ENCODE measurements at places on chromosomes 6 and 20.
A peak's percentile ranks its signal among the peaks of the same experiment; 100 is the strongest.

DNA sequence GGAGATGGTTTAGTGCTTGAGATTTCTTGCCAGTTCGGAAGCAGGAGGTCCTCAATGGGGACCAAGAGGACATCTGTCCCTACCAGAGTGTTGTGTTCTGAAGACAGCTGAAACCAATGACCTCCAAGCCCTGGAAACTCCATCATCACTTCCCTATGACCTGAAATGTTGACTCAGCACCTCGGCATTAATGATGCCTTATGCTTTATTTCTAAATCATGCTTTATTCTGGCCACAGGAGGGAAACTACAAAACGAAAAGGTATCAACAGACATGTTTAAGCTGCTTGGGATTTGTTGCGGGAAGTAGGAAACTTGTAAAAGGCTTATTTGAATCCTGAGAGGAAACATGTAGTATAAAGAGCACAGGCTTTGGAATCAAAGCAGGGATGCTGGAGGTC lies 389.1 kb upstream of the CHD6 start:
- DNase-seq, result no peak

DNA sequence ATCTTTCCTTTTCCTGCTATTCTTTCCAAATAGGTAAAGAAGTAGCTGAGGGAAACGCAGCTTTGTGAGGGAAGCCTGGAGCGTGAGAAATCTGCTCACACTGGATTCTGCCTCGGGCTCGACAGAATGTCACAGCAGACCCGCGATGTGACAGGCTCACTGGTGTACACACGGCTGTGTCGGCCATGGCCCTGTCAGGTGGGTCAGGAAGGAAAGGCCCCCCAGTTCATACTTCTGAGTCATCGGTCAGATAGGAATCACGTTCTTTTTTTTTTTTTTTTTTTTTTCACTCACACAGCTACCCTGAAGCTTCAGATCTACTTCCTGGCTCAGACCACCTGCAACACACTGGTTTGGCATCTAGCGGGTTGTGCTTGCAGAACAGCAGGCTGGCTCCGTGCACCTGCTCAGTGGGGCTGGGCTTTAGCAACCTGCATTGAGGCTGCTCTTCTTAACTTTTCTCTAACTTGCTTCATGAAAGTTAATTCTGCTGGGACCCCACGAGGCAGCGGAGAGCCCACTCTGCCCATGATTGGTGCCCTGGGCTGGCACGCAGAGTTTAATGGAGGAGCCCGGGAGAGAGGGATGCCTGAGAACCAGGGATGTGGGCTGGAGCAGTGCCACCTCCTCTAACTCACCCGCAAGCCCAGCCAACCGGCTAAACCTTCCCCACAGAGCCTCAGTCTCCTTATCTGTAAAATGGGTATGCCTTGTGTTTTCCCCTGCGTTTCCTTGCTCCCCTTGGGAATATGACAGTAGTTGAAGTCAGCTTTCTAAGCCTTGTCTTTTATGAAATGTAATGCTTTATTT lies 61.5 kb upstream of the FNDC1 start:
- no peak for DNase-seq

- no peak for DNase-seq
Measured at GRCh38 chr6:64889144-64889543, 817.9 kb downstream of the EYS start.

DNA sequence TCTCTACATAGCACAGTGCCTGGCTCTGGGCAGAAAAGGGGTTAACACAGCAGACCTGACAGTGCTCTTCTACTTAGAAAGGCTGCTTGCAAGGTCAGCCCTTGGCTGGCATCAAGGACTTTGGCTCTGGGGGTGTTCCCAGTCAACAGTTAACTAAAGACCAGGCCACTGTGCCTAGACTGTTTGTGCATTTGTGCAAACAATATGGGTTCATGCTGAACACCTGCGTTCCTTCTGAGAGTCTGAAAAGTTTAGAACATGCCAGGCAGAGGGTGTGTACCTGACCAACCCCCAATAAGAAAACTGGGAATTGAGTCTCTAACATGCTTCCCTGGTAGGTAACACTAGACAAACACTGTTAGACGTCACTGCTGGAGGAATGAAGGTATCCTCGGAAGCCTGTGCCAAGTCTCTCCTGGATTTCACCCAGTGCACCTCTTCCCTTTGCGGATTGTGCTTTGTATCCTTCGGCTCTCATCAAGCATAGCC lies 110.7 kb downstream of the PDE10A start:
- no peak for DNase-seq

GRCh38 chr20:10119336-10119735 lies 84.5 kb downstream of the ANKEF1 start:
- DNase-seq, result no peak

- DNase-seq, result no peak
Measured at GRCh38 chr20:9514461-9515213, at the start of gene LAMP5. Gene LAMP5, plus strand, starts transcription at chr20:9514590. Its CDS starts 263 bp downstream, at chr20:9514853.

- DNase-seq, result no peak
Measured at GRCh38 chr20:24079661-24080412, 91.3 kb upstream of the GGTLC1 start.

DNA sequence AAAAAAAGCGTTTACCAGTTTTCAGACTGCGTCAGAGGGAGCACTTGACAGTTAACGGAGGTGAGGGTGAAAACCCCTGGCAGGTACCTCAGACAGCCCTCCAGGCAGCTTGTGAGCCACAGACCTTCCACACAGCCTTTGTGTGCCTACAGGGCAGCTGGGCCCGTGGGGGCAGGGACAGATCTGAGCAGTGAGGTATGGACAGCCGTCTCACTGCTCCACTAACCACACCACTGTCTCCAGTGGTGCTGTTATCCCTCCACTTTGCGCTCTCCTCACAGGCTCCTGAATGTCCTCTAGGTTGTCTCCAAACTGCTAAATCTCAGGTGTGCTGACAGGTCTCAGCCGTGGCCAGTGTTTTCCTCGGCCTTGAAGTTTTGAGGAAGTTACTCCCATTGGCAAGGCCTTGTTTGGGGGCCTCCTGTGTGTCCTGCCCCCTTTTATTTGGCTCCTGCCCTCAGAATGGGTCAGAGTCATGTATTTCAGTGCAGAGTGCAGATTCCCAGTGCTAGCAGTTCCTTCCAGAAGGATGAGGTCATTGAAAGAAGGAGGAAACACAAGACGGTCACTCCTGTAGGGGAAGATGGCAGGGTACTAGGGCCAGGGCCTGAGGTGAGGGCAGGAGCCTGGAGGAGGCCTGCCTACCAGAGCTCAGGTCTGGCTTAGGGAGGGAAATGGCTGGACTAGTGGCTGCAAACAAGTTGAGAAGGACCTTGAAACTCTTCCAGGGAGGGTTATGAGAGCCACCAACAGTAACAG lies 11.8 kb downstream of the GFRA4 start:
- no peak for DNase-seq

DNA sequence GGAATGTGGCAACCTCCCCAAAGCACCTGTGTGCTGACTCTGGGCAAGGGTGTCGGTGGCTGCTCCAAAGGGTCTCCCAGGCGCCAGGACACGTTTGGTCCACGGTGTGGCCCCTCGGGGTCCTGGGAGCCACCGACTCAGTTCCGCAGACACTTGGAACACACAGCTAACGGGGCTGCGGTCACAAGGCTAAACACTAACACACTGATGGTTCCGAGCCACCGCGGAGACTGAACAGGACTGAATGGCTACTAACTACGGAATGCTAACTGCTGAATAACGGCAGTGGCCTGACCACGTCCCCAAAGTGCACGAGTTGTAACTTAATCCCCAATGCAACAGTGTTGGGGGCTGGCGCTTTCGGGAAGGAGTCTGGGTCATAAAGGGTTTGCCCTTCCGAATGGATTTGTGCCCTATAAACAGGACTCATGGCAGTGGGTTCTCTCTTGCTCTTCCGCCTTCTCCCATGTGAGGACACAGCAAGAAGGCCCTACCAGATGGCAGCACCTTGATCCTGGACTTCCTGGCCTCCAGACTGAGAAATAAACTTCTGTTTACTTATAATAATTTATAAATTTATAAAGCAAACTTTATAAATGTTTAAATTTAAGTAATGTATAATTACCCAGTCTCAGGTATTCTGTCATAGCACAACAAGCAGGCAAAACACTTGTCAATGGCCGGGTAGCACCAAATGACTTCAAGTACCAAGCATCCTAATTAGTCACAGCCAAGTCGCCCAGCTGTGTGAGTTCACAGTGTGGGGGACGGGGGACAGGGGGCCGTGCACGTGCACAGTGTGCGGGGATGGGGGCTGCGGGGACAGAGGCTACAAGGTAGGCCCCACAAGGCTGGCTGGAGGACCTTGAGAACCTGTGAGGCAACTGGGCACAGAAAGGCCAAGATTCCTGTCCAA lies 2.3 kb upstream of the EEF1A2 start:
- no peak for DNase-seq

DNA sequence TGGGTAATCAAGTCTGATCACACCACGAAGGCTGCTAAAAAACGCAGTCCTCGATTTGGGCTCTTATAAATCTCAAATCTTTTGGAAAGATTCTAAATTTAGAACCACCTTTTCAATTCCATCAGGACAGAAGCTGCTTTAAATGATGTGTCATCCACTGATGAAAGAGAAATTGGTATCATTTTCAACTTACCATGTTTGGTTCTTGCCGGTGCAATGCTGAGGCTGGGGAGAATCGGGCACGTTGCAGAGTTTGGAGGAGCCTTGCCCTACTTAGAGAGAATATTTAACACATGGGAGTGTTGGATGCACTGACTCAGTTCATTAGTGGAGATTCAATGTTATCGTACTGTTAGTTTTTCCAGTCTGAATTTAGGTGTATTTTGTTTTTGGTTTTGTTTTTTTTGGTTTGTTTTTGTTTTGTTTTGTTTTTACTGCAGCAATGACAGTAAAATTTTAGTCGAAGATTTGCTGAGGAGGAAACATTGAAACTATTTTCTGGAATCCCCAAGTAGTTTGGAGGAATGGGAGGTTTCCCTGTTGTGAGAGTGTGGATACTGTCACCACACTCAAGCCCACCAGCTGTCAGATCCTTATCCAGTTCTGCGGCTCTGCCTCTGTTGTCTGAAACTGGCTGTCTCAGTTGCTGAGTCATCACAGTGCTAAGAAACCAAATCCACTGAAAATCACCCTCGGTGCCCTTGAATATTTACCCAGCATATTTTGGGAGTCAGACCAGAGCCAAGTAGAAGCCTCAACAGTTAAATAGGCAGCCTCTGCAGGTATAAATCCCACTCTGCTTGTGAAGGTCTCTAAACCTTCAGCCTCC lies 497.0 kb downstream of the BTBD3 start:
- no peak for DNase-seq

DNA sequence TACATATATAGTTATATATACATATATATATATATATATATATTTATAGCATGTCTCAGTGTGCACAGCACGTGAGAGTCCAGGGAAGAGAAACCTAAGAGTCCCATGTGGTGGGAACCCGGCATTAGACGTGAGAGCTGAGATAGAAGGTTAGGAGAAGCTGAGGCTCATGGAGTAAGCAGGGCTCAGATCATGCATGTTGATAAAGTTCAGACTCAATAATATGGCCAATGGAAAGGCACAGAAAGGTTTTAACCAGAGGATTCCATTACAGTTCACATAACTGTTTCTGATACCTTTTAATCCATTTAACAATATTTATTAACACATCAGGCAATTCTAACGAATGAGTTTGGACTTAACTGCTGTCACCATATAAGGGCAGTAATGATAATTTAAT lies 143.4 kb downstream of the MYB start:
- no peak for DNase-seq

GRCh38 chr6:31049518-31049917 lies 39.2 kb downstream of the MUC22 start:
- no peak for DNase-seq

- no peak for DNase-seq
Measured at GRCh38 chr6:50824552-50824951, 5.9 kb downstream of the TFAP2B start.

DNA sequence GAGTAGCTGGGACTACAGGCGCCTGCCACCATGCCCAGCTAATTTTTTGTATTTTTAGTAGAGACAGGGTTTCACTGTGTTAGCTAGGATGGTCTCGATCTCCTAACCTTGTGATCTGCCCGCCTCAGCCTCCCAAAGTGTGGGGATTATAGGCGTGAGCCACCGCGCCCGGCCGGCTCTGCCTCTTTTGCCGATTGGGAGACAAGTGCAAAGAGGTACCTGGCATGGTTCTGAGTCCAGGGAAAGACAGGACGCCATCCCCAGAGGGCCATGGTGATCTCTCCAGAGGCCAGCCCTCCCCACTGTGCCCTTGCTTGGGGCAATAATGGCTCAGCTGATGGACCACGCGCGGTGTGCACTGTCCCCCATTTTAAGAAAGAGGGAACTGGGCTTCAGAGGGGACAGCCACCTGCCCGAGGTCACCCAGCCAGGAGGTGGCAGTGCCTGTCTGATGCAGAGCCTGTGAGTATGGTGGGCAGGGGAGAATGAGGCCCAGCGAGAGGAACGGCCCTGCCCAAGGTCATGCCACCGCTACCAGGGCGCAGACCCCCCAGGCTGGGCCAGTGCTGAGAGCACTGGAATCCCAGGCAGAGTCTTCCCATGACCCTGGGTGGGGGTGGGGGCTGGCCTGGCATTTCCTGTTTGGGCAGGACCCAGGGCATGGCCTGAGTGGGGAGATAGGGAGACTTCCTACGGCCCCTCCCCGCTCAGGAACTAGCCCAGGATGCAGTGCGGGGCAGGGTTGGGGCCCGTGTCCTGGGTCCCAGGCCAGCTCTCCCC lies 61.0 kb downstream of the SNAI1 start:
- DNase-seq, result no peak

DNA sequence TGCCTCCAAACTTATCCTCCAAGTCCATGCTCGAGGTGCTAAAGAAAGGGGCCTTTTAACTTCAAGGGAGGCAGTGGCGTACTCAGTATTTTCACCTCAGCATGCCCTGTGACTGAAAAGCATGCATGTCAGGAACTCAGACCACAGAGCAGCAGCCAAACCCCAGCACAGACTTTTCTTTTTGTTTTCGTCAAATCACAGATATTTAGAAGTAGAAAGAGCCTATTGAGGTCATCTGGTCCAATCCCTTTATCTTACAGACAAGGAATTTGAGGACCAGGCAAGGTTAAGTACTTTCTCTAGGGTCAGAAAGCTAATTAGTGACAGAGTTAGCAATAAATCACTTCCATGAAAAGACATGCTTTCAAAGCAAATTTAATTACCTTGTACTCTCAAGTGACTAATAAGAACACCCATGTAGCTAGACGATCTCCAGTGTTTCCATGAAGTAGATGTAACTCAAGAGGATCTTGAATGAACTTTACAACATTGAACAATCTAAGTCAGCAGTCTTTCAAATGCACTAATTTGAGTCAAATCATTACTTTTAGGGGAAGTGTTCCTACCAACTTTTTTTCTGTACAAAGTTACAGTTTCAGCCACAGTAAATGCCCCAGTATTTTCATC lies 35.9 kb downstream of the MOXD1 start:
- no peak for DNase-seq

GRCh38 chr6:54053881-54054391 lies 57.3 kb upstream of the MLIP start:
- DNase-seq, result no peak

- DNase-seq, result no peak
Measured at GRCh38 chr6:53910834-53911233, 116.0 kb downstream of the LRRC1 start.

GRCh38 chr6:2725999-2726567 lies 24.6 kb downstream of the MYLK4 start:
- DNase-seq, result peak; percentile 87

- DNase-seq, result no peak
Measured at GRCh38 chr6:166204852-166205650, 37.4 kb upstream of the TBXT start.
